RWPE2 (cell line): ENCODE measurements at places on chromosomes 6 and 20.

- DNase-seq, result no peak
Observed at GRCh38 chr6:6920114-6920986, 187.4 kb upstream of the RREB1 start.

DNA sequence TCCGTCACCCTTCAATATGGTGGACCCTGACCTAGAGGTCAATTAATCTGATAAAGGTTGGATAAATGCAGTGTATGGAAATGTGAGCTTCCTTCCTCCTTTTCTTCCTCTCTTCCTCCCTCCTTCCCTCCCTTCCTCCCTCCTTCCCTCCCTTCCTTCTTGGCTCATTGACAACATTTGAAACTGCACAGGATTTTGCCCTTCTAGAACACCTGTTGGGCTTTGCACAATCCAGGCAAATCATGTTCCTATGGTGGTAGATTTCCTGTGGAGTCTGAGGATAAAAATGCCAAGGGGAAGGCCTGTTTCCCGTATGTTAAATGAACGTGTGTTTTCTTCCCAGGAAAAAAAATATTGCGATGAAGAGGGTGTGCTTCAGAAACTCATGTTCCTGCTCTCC lies 642.8 kb downstream of the EPM2A start:
- no peak for DNase-seq

- peak; percentile 56 for DNase-seq
Observed at GRCh38 chr20:47309394-47309793, 47.1 kb downstream of the ZMYND8 start.

- no peak for DNase-seq
Observed at GRCh38 chr6:162184465-162184864, 543.1 kb downstream of the PRKN start.

GRCh38 chr20:23003881-23004460 lies 31.1 kb upstream of the SSTR4 start:
- no peak for DNase-seq

- DNase-seq, result no peak
Observed at GRCh38 chr6:70725817-70726415, 58.2 kb downstream of the SMAP1 start.

- no peak for DNase-seq
Observed at GRCh38 chr6:78810146-78810545, 57.2 kb upstream of the IRAK1BP1 start.

GRCh38 chr20:53735536-53736050 lies 142.0 kb upstream of the ZNF217 start:
- peak; percentile 95 for DNase-seq

DNA sequence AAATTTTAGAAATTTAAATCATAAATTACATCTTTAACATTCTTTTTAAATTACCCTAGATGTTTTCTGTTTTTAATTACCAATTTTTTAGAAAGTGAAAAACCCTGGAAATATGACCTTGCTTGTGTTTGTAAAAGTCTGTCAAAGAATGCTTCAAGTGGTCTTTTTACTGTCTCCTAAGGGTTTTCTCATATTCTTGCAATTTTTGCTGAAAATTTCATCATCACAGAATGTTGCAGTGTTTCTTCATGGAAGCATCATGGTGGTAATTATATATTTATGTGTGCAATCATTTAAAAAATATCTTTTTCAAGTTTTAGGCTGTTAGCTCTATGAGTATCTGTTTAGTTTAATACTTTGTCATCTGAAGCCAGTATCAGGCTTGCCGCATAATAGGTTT lies 178.2 kb downstream of the HDGFL1 start:
- no peak for DNase-seq
